ENCODE measurements at places on chromosomes 2 and 18.
A peak's percentile ranks its signal among the peaks of the same experiment; 100 is the strongest.

DNA sequence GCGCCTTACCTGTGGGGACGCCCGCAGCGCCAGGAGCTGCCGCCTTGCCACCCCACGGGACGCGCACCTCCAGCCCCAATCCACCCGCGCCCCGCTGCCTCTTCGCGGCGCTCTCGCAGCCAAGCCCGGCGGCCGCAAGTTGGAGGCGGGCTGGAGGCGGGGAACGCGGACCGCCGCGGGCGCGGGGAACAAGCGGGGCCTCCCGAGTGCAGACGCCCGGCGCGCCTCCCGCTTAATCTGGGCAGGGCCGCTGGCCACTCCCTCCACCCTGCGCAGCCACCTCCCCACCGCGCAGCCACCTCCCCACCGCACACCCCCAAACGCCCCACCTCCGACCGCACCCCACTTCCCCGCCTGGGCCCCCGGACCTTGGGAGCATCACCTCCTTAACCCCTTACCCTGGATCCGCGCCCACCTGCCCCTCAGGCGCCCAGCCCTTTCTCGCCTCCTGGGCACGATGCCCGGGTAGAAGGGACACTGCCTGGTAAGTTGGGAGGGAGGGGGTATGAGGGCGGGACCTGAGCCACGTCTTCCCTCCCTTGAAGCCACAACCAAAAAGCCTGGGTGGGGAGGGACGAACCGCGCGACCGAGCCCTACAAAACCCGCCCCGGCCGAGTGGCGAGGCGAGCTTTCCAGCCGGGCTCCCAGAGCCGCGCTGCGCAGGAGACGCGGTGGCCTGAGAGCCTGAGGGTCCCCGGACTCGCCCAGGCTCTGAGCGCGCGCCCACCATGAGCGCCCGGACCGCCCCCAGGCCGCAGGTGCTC is at the start of the genes COL4A3 and COL4A4:
COL4A3 (plus strand) TSS at position 627 of the 765 bp plus-strand sequence; CDS start at position 730, 103 bp downstream.
COL4A4 (minus strand) TSS at position 208 of the 765 bp plus-strand sequence. CDS start 16,722 bp downstream, outside the sequence.
- peak; percentile 12 for DNase-seq

GRCh38 chr2:98465456-98466226 is 21.0 kb downstream of the INPP4A start:
- DNase-seq = no peak

DNA sequence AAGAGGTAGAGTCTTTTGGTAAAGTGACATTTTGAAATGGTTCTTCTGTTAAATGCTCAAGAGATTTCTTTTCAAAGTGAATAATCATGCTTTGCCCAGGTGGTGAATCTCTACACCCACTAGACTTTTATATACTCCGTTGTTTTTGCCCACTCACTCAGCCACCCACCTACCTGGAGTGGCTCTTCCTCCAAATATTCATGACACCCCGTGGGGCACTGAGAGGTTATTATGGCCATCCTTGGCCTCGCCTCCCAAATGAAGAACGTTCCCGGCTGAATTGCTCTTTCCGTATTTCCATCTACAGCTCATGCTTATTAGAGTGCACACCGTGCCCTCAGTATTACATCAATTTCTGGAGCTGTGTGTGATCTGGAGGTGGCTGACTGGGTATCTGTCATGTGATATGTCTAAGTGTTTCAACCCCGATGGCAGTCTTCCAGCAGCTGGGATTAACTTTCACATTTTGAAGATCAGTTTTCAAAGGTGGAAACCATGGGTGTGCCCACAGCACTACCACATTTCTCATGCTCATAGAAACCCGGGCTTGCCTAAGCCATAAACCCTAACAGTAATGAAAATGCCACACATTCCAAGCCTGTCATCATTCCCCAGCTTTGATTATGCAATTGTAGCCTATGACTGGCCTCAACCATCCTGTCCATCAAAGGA is 406.6 kb upstream of the MMADHC start:
- peak; percentile 53 for DNase-seq

GRCh38 chr2:6674381-6674780 is 191.3 kb downstream of the CMPK2 start:
- no peak for DNase-seq

DNA sequence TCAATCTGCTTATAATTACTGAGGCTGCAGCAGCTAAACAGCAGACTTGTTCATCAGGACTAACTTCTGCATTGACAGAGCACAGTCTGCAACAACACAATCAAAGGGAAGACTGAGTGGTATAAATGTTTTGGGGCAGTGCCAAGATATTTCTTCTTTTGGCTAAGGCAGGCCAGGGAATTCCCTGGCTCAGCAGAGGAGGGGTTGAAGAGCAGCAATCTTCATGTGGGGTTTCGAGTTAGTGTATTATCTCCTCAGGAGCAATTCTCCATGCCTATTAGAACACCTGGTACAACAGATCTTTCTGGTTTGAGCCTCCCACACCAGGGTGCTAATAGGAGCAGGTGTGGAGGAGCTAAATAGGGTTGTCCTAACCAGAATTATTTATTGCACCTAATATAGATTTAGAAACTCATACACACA is 103.0 kb upstream of the STK17B start:
- no peak for DNase-seq

DNA sequence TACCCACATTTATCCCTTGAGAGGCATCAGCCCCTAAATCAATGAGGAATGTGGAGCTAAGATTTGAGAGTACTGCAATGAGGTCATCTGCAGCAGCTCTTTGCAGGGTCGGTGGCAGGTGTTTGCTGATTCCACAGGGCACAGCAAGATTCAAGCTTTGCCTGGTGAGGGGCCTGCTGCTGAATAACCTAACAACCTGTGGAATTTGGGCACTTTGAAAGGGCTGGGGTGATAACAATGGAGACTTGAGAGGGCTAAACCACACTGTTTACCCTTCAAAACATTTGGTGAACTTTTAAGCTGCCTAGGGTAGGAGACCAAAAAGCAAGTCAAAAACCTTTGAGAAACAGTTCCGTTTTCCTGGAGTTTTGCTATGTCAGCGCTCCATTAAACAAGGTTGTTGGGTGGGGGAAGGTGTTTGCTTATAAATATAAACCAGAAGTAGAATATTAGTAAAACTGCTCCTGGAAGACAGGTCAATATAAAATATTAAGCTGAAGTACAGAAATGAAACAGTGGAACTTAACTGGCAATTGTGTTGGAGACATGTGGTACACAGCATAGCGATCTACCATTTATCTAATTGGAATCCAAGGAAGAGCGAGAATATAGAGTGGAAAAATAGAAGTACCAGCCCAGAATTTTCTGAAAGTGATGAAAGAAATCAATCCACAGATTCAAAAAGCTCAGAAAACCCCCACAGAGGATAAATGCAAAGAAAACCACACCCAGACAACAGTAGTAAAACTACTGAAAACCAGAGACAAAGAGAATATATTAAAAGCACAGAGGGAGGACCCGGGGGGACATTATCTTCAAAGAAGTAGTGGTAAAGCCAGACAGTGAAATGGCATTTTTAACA is 15.7 kb downstream of the COPS8 start:
- no peak for DNase-seq

DNA sequence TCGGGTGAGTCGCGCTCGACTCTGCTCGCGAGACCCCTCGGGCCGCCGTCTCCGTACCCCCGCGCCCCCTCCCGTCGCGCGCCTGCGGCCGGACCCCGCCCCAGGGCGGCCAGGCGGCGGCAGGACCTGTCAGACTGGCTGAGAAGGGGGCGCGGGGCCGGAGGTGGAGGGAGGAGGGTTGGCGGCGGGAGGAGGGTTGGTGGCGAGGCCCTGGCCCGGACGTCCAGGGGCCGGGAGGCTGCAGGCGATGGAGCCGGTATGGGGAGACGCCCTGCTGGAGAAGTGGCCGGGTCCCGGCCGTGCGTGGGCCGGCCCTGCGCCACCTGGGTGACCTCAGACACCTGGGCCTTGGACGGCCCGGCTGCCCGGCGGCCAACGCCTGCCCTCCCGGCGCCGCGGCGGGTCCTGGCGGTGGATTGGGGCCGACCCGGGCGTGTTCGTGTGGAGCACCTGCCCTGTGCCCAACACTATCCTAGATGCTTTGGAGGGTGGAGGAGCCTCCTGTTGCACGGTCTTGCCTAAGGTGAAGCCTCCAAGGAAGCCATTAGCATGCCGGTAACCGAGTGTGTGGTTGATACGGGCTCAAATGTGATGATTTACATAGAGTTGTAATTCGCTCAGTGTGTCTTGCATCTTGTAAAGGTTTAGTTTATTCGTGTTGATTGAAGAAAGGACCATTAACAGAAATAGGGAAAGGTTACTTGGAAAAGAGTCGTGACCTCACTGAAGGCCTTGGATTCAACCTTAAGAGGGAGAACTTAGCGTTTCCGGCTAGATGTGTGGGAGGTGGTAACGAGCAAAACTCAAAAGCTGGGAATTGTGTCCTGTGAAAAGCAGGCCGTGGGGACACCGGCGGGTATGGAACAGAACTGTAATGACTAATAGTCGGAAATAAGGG is 550 bp downstream of the MYL12B start:
- DNase-seq = no peak

DNA sequence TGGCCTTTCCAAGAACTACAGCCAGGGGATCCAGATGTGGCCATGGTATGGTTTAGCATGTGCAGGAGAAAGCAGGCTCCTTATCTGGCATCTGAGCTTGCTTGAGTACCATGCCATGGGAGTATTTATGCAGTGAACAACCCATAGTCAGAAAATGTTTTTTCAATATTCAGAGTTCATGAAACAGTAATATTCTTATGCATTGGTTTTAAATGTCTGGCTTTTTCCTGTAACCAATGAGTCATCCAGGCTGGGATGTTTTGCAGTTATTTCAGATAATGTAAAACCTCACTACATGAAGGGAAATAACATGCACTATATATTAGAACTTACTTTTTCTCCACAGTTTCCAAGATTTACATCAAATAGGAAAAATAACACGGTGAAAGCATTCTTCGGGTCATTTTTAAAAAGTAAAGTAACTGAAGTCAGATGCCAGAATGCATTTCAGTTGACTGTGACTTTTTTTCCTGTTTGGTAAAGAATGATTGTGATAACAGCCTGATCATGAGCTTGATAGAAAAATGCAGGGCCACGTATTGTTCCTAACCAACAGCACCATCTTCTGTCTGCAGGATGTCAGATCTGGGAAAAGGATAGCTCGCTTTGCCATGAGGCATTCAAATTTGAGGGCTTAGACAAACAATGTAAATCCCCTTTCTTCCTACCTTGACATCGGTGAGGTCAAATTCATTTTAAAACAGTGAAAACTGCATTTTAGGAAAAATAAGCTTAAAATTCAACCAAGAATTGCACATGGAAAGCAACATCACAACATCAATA is 152.8 kb downstream of the DSC3 start:
- DNase-seq = no peak

DNA sequence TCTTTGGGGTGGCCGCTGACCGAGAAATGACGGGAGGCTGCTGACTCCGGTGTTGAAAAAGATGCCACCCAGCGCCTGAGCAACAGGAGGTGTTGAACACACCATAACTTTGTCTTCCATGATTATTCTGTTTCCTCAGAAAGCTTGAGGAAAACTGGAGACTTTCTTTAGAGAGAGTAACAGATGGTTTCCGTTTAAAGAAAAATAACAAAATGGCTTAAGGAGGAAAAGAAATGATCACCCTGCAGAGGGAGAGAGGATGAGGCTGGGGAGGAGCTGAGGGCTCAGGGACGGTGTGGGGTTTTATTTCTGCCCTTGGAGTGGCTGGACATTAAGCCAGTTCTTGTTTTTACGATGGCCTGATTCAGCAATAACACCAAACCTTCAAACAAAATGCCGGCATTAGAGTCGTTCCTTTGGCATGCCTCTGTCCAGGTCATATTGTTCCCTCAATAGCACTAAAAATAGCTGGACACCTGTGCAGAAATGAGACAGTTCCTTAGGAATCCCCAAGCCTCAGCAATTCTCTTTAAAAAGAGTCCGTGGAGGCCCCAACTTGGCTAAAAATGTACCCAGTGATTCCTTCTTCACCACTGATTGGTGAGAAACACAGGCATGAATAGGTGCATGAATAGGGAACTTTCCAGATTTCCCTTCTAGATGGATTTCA is 182.4 kb downstream of the ALPK2 start:
- DNase-seq = no peak

DNA sequence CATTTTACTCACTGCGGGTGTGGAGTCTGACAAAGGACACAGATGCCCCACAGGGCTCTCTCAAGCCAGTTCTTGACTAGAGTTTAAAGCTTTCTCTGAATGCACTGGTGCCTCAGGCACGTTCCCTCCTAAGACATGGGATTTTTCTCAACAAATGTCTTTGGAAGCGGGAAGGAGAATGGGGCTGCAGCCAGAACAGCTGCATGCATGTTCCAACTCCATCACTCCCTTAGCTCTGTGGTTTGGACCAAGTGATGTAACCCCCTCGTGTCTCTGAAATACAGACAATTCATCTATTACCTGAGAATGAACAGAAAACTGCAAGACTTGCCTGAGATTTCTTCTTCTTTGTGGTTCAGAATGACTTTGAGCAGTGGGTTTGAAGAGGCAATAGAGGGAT is 141.7 kb upstream of the SERPINE2 start:
- DNase-seq = no peak
